ENCODE measurements at places on chromosomes 2 and 18. TPM values are rescaled to one million over a fixed set of nuclear protein-coding genes. Genes with fewer than 3 reads are reported as not detected.

CXCR4 gene
- total RNA-seq, result 0.22 TPM

PHOSPHO2 gene
- total RNA-seq, result 1.9 TPM

CPO gene
- total RNA-seq, result not detected

NCKAP5 gene
- 1.2 TPM for total RNA-seq

HOXD13 gene
- 0.06 TPM for total RNA-seq

MC5R gene
- total RNA-seq, result not detected

KCNG2 gene
- not detected for total RNA-seq

GRCh38 chr2:47345590-47345924, 57.4 kb upstream of the MSH2 start:
- DNase-seq, result no peak

GRCh38 chr2:109123586-109124201, 5.3 kb upstream of the SH3RF3 start:
- no peak for DNase-seq

DNA sequence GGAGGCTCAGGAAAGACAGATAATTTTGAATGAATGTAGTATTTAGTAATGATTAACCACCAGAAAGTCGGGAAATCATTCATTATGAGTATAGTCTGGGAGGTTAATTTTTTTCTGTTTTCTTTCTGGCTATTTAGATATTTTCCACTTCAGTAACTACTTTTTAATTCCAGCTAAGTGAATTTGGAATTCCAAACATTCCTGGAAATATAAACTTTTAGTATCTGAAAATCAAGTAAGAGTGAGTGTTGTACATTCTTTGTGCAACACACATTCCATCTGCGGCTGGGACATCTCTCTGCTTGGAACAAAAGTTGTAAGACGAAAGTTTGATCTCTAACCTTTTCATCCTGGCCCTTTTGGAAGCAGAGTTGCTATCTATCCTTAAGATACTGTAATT, 275.7 kb upstream of the SPRED2 start:
- DNase-seq, result peak; percentile 84

DNA sequence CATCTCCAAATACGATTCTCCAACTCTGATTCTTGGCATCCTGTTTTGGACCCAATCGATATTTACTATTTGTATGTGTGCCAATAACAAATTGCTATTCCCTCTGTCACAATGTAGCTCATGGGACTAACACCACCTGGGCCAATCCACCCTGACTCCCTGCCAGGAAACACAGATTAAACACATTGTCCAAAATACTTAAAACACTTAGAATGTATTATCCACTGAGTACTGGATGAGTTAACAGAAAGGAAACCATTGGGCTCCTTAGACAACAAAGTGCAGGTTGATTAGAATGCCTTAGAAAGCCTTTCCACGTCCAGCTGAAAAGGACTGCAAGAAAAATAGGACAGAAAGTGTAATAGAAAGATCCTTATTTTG, 79.4 kb upstream of the ARHGAP28 start:
- no peak for DNase-seq

- DNase-seq, result peak; percentile 77
Observed at GRCh38 chr18:74944676-74945075, 264.3 kb downstream of the PTGR3 start.

DNA sequence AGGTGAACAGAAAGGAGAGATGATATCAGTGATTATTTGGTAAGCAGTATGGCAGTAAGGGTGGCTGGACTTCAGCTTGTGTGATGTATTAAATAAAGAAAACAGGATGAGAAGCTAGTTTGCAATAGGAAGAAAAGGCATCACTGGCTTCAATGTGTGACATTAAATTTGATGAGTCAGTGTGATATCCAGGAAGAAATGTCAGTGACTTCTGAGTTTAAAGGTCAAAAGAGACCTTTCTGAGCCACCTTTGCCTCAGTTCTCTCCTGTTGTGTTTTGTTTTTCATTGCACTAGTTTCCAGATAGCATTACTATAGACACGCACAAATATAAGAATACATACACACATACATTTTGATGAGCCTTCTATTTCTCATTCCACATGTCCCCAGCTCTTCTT, 105.6 kb downstream of the PIGN start:
- no peak for DNase-seq

GRCh38 chr2:205975082-205975949, 110.7 kb downstream of the INO80D start:
- peak; percentile 20 for DNase-seq
